ENCODE measurements at places on chromosomes 1 and 21.

- no peak for DNase-seq
Measured at GRCh38 chr21:32333953-32334673, 35.5 kb downstream of the MRAP start.

- DNase-seq = no peak
Measured at GRCh38 chr21:40797891-40798290, 49.1 kb downstream of the DSCAM start.

DNA sequence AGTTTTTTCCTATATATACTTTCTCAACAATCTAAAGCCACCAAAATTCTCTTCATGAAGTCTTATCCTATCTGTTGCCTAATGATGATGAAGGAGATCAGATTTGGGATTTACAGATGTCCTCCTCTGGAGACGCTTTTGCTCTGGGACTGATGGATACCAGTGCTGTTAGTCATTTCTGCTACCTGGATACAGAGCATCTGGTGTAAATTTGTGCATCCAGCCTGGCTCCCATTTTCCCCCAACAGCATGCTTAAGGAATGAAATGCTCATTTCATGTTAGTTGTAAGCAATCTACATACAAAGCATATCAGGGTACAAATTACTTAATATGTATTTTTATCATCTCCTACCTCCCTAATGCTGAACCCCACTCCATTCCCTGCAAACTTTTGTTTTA lies 57.7 kb downstream of the HNRNPR start:
- no peak for DNase-seq

GRCh38 chr1:181086091-181086490 lies 2.4 kb upstream of the IER5 start:
- DNase-seq = no peak

GRCh38 chr21:44687671-44688070 lies 5.7 kb upstream of the KRTAP12-1 start:
- no peak for DNase-seq

DNA sequence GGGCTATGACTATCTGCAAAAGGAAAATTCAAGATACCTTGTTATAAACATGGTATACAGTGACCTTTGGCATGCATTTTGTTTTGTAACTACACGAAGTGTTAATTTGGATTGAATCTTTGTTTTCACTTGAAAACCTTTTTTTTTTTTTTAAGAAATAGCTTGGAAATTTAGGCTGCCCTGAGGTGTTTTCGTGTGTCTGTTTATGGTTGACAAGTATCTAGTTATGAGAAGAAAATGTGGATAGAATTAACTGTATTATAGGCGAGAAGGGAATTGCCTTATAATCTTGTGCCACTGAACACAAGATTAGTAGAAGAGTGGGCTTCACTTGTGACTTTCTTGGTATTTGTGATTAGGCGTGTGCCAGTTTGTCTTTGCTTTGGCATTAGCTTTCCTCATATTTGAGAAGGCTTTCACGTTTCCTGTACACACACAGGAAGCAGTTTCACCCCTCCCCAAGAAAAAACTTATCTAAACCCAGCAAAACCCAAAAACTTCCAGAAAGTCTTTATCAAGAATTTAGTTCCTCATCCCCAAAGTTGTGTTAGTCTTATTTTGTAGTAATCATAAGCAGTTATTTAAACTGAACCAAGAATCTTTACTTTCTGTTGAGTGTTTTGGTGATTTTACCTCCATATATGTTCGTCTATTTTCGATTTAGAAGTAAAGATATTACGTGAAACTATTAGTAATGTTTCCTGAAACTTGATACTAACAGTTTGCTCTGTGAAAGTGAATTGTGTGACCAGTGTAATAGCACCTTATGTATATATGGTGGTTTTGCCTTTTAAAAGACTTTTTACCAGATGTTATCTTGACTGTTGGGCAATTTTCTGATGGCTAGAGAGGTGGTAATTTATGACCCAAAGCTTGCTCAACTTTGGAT lies 3.8 kb downstream of the DYRK1A start:
- DNase-seq = no peak

DNA sequence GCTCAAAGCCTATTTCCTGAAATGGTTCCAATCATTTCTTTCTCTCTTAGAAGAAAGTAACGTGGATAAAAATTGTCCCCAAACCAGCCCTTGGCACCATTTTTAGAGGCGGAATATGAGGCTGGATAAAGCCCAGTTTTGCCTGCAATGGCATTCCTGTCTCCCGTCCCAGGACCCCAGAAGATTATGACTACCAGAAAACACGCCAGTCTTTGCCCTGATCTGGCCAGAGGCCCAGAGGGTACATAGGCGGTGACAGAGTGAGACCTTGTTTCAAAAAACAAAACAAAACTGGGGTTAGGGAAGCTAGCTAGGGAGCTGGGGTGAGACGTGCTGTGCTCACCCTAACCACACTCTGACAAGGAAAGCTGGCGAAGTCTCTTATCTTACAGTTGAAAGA lies at the start of gene AADACL4:
Gene AADACL4, plus strand, starts transcription at position 301 of the 400 bp plus-strand sequence. CDS start 462 bp downstream, outside the sequence.
- DNase-seq = no peak

- DNase-seq = no peak
Measured at GRCh38 chr1:107545056-107545577, 404.3 kb downstream of the NTNG1 start.

Measured in colonic mucosa (tissue), 4 donors.